DMS79 (cell line): ENCODE measurements at places on chromosomes 4 and X.

- DNase-seq: no peak
Measured at GRCh38 chrX:131729295-131729694, 185.4 kb downstream of the OR13H1 start.

GRCh38 chrX:38999099-38999498 is 197.8 kb downstream of the MID1IP1 start:
- DNase-seq: no peak

DNA sequence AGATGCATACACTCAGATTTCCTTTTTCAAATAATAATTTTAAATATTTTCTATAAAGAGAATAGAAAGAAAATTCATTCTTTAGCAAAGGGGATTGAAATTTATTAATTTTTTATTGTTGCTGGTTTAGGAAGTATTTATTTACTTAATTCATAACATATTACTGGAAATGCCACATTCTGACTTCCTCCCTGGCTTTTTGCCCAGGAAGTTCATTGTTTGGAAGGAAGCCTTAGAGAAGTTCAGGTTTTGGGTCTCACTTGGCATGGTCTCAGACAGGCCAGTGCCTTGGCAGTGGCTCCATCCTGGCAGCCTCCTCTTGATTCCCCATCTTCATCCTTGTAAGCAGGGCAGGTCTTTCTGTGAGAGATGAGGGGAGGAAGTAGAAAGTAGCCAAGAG is 50.5 kb downstream of the IL15 start:
- DNase-seq: no peak

DNA sequence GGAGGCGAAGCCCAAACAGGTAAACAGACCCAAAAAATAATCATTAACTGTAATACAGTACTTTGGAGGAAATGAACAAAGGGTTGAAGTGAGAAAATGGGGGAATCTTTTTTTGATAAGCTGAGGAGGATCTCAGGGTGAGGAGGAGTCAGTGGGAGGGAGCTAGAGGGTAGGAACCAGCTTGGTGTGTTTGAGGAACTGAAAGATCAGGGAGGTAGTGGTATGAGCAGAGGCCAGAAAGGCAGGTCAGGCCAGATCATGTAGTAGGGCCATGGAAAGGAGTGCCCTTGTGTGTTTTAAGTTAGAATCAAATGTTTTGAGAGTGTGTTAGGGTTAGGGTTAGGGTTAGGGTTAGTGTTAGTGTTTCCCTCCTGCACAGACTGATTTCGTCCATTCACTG is 48.8 kb downstream of the PPP2R2C start:
- no peak for DNase-seq

DNA sequence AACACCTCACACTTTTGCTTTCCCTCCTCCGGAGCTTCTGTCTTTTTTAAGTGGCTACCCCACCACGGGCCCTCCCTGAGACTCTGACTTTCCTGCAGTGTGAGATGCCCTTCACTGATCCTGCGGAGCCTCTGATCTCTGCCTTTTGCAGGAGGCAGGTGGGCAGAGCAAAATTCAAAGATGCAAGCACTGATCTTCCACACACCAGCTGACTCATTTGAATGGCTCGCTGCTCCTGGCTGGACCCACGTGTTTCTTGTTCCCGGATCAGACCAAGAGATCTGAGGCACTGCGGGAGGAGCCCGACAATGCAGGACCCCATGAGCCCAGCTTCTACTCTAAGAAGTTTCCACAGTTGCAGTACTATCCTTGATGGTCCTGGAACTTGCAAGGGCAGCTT is 1607.9 kb upstream of the TENM3 start:
- DNase-seq: no peak

DNA sequence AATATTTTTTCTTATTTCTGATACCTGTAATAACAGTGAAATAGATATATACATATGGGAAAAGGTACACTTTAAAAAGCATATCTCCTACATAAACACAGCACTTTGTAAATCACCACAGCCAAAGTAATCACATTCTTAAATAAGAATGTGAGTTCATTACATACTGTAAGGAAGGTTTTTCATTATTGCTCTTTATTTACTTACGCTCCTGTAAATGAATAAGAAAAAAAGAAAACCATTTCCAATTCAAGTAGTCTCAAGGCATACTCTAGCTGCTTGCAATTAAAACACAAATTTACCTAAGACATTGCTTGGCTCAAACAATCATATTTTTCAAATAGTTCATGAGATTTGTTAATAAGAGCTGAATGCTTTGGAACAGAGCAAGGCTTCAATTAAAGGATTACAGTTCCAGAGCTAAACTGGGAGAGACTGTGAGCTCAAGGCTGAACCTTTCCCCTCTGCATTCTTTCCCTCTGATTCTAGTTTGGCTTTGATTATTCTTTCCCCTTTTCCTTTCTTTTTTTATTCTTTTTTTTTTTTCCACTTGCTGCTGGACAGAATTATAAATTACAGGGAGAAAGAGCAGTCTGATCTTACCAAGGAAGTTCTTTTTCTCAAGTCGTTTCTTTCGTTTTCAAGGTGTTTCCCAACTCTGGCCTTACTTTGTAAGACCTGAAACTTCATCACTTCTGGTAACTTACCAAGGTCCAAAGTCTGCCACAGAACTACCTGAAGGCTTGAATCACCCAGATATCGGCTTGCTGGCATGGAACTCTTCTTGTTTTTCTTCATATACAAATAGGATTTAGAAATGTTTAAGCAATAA is 278.3 kb downstream of the INPP4B start:
- no peak for DNase-seq

DNA sequence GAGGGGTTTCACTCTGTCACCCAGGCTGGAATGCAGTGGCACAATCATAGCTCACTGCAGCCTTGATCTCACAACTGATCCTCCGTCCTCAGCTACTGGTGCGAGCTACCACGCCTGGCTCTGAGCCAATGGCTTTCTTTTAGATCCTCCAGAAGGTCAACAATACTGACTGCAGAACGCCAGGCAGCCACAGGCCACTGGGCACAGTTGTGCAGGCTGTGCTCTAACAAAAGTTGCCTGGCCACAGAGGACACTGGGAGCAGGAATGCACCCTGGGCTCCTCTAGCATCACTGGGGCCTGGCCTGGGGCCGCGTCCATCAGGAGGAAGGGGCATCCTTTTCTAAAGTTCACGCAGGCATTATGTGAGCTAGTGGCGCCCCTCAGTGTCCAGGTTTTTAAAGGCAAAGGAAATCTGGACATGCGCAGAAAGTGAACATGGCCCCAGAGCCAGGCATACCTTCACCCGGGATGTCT is 14.9 kb upstream of the PORCN start:
- DNase-seq: no peak

DNA sequence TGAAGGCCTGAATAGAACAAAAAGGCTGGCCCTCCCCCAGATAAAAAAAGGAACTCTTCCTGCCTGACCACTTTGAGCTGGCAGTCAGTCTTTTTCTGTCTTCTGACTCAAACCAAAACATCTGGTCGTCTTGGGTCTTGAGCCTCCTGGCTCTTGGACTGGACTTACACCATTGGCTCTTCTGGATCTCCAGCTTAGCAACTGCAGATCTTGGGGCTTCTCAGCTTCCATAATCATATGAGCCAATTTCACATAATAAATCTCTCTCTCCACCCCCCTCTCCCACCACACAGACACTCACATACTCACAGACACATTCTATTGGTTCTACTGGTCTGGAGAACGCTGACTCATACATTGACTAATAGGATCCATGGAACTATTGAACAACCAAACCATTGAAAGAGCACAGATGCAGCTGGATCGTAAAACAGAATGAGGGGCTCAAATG is 15.6 kb upstream of the CWH43 start:
- no peak for DNase-seq

DNA sequence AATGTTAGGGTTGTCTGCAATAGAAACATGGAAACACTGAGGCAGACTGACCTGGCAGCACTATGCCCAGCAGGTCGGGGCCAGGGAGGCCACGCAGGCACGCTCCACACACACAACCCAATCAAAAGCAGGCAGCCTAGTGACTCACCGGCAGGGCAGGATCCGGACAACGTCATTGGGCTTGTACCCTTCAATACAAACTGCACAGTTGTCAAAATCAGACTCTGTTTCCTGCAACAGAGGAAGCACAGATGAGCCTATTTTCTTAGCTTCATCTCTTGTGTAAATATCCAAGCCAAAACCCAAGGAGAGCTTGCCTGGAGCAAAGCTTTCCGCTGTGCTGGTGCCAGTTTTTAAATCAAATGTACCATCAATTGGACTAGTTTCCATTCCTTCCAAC is 185.8 kb downstream of the RNF150 start:
- DNase-seq: no peak

DNA sequence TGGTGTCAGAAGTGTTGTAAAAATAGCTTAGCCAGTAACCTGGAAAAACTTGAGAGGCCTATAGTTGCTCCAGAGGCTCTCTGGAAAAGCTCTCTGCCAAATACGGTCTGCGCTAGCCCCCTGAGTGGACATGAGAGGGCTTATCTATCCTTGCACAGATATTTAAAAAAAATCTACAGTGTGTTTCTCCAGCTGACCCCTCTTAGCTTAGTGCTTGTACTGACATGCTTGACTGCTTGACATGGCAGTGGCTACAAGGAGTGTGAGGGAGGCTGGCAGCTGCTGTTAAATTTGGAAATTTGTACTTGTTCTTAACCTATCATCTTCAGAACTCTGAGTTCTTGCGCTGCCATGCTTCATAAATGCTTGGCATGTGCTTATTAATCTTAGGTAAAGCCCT is 229.2 kb downstream of the RBMX2 start:
- peak; percentile 85 for DNase-seq

DNA sequence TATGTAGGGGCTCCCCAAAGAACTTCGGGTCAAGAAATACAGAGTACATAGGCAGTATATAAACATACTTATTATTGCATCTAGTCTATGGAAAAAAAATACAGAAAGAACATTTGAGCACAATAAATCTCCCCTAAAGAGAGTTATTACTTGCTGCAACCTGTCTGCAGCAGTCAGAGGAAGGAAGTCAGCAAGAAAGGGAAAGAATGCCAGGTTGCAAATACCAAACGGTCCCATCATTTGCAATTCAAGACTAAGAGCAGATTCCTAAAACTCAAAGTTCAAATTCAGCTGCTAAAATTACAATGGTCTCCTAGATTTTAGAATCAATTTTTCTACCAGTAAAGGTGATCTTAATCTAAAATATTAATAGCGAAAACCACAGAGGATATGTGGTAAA is 236.2 kb upstream of the NUDT6 start:
- DNase-seq: no peak

DNA sequence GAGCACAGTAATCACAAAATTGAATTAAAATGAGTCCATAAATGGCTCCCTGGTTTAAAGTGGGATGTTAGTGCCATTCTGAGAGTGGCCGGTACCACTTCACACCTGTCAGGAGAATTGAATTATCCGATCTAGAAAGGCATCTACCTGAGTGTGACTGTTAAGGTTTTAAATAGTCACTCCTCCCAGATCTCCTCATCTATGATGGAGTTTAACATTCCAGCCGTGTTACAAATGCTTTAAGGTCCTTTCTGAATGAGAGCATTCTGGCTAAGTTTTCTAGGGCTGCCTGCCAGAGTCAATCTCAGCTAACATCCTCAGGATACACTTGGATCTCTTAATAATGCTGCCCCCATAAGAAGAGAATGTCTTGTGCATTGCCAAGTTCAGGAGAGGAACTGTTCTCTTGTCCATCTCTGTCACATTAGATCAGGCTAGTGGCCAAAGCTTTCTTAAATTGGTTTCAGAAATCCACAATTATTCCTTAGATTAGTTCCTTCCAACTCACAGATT is 231.1 kb downstream of the SLC39A8 start:
- DNase-seq: no peak
